ENCODE measurements at places on chromosomes 5 and 9. TPM values are rescaled to one million over a fixed set of nuclear protein-coding genes. Genes with fewer than 3 reads are reported as not detected.

The BTF3 gene
- total RNA-seq = 1,008 TPM

The IFNA13 gene
- not detected for total RNA-seq

The SOX30 gene
- total RNA-seq = not detected

The SLC12A2 gene
- 89.2 TPM for total RNA-seq

The C7 gene
- total RNA-seq = 7.8 TPM

The HAVCR2 gene
- 6.0 TPM for total RNA-seq

The SPATA6L gene
- 2.0 TPM for total RNA-seq

The OLFM1 gene
- total RNA-seq = 5.3 TPM
